ENCODE measurements at places on chromosomes 11 and 22.

GRCh38 chr11:66850235-66850587, 6.7 kb upstream of the LRFN4 start:
- no peak for DNase-seq

- DNase-seq: no peak
Observed at GRCh38 chr11:130403967-130404366, 24.4 kb downstream of the ADAMTS8 start.

DNA sequence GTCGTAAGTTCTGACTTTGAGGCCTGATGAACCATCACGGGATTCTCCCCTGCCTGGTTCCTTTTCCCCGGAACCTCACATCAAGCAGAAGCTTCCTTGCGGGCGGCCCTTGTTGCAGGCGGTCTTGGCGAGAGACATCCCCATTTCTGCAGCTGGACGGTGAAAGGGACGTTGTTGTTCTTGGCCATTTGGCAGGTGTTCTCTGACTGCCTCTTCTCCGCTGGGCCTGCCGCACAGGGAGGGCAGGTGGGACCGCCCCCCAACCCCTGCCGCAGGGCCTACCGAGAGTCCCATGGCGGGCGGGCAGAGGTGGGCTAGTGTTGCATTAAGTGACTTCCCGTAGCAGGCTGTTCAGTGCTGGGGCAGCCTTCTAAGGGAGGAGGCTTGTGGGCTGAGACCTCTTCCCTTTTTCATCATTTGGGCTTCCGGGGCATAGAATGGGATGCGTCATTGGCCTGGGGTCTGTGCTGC, 26.9 kb upstream of the GRAMD4 start:
- no peak for DNase-seq

DNA sequence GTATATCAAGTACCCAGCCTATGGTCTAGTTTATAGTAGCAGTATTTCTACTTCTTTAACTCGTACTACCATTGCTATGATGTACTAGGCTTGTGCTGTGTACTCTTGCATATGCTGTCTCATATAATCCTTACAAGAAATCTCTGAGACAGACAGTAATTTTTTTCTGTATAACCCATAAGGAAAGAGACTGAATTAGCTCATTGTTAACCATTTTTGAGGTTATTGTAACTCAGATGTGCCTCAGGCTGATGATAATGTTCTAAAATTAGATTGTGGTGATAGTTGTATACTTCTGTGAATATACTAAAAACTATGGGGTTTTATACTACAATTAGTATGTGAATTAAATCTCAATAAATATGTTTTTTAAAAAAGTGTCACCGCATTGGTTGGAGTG, 112.2 kb upstream of the RRM1 start:
- DNase-seq: no peak

GRCh38 chr11:46978005-46978491, 41.5 kb downstream of the CSTPP1 start:
- DNase-seq: no peak

DNA sequence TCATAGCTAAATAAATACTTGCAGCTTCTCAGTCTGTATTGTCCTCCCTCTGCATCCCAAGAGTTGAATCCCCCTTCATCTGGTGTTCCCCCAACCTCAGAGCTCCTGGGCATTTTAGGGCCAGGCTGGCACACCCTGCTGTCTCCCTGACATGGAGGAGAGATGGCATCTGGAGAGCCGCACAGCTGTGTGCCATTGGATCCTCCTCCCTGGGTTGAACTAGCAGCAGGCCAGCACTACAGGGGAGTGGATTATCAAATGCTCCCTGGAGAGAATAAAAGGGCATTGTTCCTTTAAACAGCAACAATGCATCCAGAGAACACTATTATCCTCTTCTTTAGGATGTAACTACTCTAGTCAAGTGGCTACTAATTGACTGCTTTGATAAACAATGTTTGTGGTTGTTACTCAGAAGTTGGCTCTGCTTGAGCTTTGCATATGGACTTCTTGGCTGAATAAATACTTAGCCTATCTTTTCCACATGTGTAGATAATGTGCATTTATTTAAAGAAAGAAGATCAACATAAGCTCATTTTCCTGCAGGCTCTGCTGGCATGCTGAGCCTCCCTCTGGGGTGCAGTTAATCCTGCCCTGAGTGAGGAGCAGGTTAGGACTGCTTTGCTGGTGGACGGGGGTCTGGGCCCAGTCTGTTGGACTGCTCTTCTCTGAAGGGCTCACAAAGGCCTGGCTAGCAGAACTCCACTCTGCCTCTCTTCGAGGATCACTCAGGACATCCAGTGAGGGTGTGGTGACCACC, 897.2 kb downstream of the TBC1D22A start:
- DNase-seq: no peak

DNA sequence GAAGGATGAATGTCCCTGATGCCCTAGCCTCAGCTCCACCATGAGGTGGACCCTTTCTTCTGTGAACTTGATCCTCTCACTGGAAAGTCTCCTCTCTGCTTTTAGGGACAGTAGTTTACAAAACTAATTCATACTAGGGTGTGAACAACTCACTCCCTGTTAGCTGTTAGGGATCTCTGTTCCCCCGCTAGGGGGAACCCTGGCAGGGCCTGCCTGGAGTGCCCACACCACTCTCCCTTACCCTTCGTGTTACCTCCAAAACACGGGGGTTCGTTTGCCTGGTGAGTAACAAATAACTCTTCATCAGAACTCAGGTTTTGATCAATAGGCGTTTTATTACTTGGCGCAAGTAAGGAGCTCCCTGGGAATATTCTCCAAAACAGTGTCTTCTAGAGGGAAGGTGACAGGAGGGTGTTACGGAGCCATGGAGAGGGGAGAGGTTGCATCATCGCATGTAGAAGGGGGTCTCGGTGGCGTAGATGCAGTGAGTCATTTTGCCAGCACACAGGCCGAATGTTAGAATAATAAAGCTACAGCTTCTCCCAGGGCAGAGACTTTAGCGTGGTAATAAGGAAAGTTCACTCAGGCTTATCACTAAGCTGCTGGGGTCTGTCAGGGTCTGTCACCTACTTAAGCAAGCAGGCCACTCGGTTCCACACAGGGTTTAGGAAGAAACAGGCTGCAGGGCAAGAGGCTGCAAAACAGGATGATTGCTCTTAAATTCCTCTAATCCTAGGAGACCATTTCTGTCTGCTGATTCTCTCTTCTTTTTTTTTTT, 45.8 kb downstream of the C11orf96 start:
- DNase-seq: no peak

DNA sequence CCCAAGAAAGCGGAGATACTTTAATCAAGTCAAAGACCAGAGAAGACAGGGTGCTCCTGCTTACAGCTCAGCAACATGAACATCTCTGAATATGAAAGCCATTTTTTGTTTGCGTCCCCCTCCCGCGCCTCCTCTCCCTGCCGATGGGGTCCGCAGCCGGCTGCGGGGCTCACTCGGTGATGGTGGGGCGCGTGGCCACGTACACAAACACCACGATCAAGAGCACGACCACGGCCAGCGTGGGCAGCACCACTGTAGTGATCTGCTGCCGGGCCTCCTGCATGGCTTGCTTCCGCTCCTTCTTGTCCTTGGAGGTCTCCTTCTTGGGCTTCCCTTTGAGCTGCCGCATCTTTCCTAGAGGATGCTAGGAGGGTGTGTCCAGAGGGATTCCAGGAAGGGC, 64.3 kb downstream of the SMCO4 start:
- DNase-seq: no peak

DNA sequence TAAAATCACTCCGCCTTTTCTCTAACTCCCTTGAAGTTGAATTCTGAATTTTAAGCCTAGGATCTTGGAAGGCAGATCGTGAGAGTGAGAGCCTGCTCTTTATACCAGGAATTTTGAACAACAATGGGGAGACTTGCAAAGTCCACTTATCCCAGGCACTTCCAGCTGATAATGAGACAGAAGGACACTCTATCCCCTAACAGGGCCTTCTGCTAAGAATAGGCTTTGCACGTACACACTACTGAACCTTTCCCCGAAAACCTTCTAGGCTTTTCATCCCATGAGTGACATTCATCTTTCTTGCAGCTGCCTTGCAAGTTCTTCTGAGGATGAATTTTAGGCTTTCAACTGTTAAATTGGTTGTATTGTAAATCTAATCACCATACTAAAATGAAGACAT, 44.0 kb upstream of the WT1 start:
- no peak for DNase-seq

DNA sequence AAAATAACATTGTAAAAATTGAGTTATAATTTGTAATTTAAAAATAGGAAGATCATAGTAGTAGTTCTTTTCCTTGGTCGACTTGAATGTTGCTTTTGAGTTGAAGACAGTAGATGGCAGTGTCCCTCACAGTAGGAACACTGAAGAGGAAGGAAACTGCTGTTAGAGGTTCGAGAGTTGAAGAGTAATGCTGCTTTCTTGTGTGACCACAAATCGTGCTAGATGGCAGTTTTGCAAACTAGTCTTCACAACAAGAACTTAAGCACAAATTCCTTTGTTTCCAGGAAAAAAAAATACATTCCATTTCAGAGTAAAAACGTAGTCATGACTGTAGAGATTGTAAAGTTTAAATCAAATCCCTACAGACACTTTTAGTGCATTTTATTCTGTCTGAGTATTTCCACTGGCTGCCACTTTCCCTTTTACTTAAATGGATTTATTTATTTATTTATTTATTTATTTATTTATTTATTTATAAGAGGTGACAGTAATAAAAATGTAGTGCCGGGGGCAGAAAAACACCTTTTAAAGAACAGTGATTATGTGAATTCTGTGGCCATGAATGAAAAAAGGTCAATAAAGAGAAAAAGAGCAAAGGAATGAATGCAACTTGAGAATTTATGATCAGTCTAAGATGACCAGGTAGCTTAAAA, 54.6 kb downstream of the SPECC1L start:
- DNase-seq: peak; percentile 84

DNA sequence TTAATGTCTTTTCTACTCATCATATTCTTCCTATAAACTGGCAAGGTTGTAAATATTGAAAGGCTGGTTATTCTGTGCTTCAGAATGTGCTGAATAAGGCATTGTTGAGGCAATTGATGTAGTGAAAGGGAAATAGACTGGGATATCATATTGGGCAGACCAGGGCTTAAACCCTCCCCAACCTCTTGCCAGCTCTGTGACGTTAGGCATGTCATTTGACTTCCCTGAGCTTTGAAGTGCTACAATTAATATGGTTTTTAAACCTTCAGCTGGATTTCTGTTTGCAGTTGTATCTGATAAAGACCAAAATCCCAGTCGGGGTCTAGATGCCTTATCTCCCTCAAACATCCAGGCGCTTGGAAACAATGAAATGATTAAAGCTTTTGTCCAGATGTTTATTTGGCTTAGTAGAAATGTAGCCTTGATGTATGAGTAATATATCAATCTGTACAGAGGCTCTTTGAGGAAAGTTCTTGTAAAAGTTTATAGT, 208.1 kb downstream of the DBX1 start:
- DNase-seq: no peak

All from AG20443 (cell line).